ENCODE measurements at places on chromosomes 16 and 17.

DNA sequence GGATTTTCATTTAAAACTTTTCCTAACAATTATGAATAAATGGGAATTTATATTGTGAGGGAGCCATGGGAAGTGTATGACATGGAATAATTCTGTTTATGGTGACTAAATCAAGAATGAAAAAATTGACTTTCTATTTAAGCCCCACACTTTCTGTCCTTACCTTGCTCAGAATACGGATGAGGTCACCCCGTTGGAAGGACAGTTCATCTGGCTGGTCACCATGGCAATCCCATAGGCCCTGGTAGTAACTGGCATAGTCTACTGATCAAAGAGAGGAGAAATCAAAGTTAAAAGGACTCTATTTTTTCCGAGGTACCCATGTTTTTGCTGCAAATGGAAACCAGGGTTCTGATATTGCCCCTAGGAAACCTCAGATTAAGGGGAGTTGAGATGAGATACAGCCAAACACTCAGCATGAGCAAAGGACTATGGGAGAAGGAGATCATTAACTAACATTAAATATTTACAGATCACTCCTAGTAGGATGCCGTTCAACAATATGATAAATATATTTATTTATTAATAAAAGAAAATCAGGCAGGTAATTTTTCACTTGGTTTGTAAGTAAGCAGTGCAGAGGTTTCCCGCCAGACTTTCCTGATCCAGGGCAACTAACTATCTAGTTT is 54.9 kb downstream of the SNX11 start:
- H3K36me3 ChIP-seq, result no peaks in the 10 kb centered on the region
- no peak overlapping the region for H3K4me3 ChIP-seq
- H3K4me1 ChIP-seq, result no peaks in the 10 kb centered on the region
- peaks cover 43% of the 10 kb centered on the region for H3K27me3 ChIP-seq
- no peak for DNase-seq
- no peak overlapping the region for H3K27ac ChIP-seq

GRCh38 chr16:31213342-31213741 is 577 bp upstream of the TRIM72 start:
- peaks cover 7% of the 10 kb centered on the region for H3K4me1 ChIP-seq
- H3K27ac ChIP-seq, result no peak overlapping the region
- no peaks in the 10 kb centered on the region for H3K36me3 ChIP-seq
- H3K4me3 ChIP-seq, result no peak overlapping the region

DNA sequence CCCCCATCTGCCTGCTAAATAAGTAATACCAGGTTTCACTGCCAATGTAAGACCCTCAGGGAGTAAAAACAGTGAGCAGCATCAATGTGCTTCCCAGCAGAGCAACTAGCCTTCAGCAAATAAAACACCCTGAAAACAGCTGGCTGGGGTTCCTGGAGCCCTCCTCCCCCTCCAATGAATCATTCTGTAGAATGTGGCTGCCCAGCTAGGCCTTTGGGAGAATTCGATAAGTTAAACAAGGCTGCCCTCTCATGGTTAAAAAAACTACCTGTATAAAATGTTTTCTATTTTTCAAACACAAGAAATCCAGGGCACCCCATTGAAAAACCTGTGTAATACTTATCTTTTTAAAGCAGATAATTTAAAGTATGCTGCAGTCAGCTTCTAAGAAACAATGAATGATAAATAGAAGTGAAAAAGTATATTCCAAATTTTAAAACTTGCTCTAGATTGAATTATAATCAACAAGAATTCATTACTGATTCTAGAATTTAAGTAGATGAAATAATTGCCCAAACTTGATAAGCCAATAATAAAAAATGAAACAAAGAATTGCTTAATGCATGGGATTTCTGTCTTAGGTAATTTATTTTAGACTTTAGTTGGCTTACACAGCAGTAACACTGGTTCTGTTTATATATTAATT is 9.4 kb upstream of the TOM1L1 start:
- H3K36me3 ChIP-seq, result no peaks in the 10 kb centered on the region
- peak; percentile 69 for DNase-seq
- H3K27me3 ChIP-seq, result no peaks in the 10 kb centered on the region

DNA sequence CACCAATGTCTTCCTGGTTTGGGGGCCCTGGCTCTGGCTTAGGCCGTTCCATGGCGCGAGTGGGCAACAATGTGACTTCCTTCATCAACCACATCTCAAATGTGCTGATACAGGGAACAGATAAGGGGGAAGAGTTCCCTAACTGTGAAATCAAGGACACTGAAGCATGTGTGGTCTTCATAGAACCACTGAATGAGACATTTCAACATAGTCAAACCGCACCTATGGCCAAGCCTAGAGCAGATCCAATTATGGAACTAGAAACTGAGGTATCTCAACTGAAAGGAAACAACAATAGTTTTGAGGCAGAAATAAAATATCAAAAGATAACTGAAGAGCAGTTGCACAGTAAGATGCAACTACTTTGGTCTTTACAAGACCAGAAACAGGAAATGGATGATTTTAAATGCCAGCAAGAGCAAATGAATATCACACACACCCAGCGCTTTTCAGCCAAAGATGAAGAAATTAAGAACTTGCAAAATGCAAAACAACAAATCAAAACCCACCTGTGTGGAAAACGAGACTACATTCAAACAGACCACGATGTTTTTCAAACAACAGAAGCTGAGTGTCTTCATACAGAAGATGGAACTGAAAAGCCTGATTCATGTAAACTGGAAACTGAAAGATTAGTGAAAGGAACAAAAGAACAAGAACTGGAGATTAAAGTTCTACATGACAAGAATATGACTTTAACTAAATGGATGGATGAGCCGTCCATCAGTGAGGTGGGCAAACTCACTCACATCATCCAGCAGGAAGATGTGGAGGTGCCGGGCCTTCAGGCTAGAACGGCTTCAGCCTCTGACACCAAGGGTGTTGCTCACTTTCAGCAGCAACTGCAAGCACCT is 18.1 kb upstream of the LCMT1 start:
- H3K36me3 ChIP-seq, result peaks cover 7% of the 10 kb centered on the region
- H3K4me3 ChIP-seq, result no peak overlapping the region
- H3K4me1 ChIP-seq, result peaks cover 18% of the 10 kb centered on the region
- H3K27me3 ChIP-seq, result peaks cover 13% of the 10 kb centered on the region
- DNase-seq, result no peak

DNA sequence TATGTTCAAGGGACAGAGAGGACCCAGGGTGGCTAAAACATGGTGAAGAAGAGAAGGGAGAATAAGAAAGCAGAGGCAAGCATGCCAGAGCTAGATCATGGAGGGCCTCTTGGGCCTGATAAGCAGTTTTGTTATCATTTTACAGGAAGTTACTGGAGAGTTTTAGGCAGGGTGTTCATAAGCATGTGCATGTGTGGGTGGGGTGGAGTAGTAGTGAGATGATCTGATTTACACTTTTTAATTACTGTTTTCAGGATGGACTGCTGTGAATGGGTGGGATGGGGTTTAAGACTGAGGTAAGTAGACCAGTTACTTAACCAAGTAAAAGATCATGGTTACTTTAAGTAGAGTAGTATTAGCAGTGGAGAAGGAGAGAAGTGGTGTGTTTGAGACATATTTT is 173.6 kb downstream of the PHKB start:
- no peaks in the 10 kb centered on the region for H3K4me1 ChIP-seq
- no peaks in the 10 kb centered on the region for H3K27me3 ChIP-seq
- H3K27ac ChIP-seq, result no peak overlapping the region
- H3K4me3 ChIP-seq, result no peak overlapping the region

- H3K27ac ChIP-seq, result no peak overlapping the region
- H3K4me1 ChIP-seq, result no peaks in the 10 kb centered on the region
- H3K27me3 ChIP-seq, result no peaks in the 10 kb centered on the region
- H3K4me3 ChIP-seq, result no peak overlapping the region
- no peaks in the 10 kb centered on the region for H3K36me3 ChIP-seq
These were observed 9.0 kb downstream of the FASN start for GRCh38 chr17:82088838-82089722.

- H3K27me3 ChIP-seq, result no peaks in the 10 kb centered on the region
- H3K36me3 ChIP-seq, result no peaks in the 10 kb centered on the region
- H3K4me1 ChIP-seq, result peaks cover 7% of the 10 kb centered on the region
- peak overlapping the region; percentile 53 for H3K27ac ChIP-seq
- DNase-seq, result no peak
- H3K4me3 ChIP-seq, result peak overlapping the region; percentile 81
These were observed 596 bp downstream of the UNKL start for GRCh38 chr16:1413684-1414531.

DNA sequence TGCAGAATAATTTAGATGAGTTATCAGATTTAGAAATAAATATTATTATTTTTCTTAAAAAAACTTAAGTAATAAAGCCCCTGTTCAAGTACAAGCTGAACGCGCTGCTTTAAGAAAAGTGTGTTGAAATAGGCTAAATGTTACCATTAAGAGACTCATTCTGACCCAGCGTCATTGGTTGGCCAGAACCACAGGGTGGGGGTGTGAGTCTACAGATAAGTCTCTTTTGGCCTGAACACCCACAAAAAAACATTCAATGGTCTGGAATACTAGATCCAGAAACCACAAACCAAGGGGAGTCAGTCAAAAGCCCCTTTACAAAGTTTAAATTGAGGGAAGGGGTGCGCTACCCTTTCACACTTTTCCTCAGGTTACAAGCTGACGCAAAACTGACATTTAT is 776.1 kb downstream of the KCNJ2 start:
- H3K4me1 ChIP-seq, result no peaks in the 10 kb centered on the region
- peaks cover 1% of the 10 kb centered on the region for H3K27me3 ChIP-seq
- no peaks in the 10 kb centered on the region for H3K36me3 ChIP-seq
- no peak overlapping the region for H3K4me3 ChIP-seq
- DNase-seq, result no peak

DNA sequence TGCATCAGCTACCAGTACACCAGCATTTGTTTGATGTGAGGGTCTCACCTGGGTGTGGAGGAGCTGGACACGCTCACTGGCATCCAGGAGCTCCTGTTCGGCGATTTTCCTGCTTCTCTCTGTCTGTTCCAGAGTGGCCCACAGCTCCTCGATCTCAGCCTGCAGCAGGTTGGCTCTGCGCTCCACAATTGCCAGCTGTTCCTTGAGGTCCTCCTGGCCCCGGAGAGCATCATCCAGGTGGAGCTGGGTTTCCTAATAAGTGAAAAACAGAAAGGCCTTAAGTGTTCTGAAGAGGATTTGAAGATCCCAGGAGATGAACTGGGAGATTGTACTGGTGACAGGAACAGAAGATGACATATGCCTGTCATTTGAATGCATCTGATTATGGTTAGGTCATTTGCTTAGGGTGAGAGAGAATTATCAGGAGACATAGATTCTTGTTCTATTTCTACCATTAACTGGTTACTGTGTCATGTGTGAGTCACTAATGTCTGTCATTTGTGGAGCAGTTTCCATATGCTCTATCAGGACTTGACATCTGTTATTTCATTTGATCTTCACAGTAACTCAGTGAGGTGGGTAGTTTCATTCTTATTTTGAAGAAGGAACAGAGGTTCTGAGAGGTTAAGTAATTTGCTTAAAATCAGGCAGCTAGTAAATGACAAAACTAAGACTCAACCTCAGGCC is 21.5 kb upstream of the MYH13 start:
- H3K4me1 ChIP-seq, result no peaks in the 10 kb centered on the region
- H3K4me3 ChIP-seq, result no peak overlapping the region
- peaks cover under 1% of the 10 kb centered on the region for H3K36me3 ChIP-seq
- no peak overlapping the region for H3K27ac ChIP-seq

GRCh38 chr16:65905331-65905730 is 461.2 kb upstream of the CDH5 start:
- DNase-seq, result no peak
- H3K27ac ChIP-seq, result no peak overlapping the region
- H3K36me3 ChIP-seq, result no peaks in the 10 kb centered on the region

DNA sequence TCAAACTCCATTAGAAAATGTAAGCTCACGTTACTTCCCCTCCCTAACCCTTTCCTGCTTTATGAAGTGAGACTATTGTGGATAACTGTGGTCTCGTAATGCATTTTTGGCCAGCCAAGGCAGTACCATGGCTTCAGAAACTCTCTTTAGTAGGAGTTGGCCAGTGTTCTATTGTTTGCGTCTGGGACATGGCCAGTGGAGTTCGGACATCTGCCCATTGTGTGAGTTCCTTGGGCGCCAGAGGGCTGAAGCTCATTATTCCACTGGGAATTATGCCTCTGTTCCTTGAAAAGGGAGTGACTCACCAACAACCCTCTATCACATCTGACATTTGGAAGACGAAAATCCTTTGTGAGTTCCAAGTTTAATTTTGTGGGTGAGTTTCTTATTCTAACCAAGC is 319.5 kb upstream of the SOX9 start:
- no peak overlapping the region for H3K4me3 ChIP-seq
- H3K4me1 ChIP-seq, result no peaks in the 10 kb centered on the region
- peaks cover 15% of the 10 kb centered on the region for H3K27me3 ChIP-seq
- H3K36me3 ChIP-seq, result no peaks in the 10 kb centered on the region

DNA sequence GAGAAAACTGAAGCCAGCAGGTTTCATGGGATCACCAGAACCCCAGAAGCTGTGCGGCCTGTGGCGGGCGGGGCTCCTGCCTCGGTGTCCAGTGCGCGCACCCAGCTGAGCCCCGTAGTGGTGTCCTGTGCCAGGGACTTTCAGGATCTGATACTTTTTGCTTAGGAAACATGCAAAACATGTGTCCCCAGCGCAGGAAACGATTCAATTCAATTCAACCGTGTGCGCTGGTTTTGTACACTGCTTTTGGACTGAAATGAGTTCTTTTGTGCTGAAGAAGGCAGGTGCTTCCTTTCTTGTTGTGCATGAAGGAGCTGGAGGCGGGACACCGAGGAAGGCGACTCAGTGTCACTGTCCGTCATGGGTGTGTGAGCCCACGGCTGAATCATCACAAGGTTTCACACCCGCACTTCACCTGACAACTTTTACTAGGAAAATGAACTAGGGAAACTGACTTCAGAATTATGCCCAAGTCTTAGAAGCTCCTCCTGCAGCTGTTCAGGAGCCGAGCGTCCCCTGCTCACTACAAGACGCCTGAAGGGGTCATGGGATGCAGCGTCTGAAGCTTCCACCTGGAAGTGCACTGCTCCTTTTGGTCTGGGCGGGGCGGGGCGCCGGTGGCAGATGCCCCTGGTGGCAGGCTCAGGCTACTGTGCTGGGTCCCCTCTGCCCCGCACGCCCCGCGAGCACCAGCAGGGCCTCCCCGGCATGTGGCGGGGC is 31.4 kb upstream of the ZNF750 start:
- no peaks in the 10 kb centered on the region for H3K27me3 ChIP-seq
- H3K36me3 ChIP-seq, result peaks cover 10% of the 10 kb centered on the region
- DNase-seq, result no peak

- H3K36me3 ChIP-seq, result peaks cover 9% of the 10 kb centered on the region
- no peak overlapping the region for H3K27ac ChIP-seq
- peaks cover 15% of the 10 kb centered on the region for H3K4me1 ChIP-seq
- peak; percentile 76 for DNase-seq
These were observed 27.1 kb upstream of the IL21R start for GRCh38 chr16:27374804-27375425.

DNA sequence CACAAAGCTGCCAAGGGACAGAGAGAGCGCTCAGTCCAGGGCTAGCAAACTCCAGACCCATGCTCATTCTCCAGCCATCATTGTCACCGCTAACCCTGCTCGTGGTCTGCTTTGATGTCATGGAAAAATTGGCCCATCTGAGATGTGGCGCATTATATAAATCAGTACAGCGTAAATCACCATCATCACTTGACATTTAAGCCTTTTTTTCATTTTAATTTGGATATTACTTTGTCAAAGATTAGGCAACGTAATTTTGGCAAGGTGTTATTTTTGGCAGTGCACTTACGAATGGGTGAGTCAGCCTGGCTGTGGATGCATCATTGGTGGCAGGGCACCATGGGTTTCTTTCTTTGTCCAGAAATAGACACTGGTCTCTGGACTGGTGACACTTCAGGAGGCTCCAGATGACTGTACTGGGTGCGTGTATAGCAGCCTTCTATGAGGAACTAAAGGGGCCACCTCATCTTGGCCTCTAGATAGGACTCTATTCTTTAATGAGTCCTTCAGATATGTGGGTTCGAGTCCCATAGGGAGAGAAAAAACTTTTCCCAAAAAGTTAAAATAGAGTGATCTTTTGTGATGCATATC is 166.3 kb downstream of the MSI2 start:
- H3K27me3 ChIP-seq, result no peaks in the 10 kb centered on the region
- peak overlapping the region; percentile 20 for H3K4me3 ChIP-seq
- H3K27ac ChIP-seq, result peak overlapping the region; percentile 32
- peak; percentile 86 for DNase-seq
